ENCODE measurements at places on chromosomes 7 and 10.

- DNase-seq, result no peak
Observed at GRCh38 chr10:45249978-45250693, 65.3 kb downstream of the OR13A1 start.

DNA sequence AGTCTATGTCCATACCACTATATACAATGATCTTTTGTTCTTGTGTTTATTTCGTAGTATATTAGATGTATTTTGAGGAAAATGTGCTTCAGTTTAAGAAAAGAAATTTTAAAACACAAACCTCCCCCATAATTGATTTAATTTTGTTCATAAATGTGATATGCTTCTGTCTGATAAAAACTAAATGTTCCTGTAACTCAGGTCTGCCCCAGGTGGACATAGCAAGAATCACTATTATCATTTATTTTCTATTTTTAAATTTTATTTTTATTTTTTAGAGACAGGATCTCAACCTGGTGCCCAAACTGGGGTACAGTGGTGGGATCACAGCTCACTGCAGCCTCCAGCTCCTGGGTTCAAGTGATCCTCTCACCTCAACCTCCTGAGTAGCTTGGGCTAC lies 43.2 kb downstream of the BEND7 start:
- DNase-seq, result no peak

GRCh38 chr10:109114579-109114978 lies 808.7 kb downstream of the XPNPEP1 start:
- DNase-seq, result no peak

- no peak for DNase-seq
Observed at GRCh38 chr10:43906490-43906889, 257.8 kb upstream of the ZNF32 start.

DNA sequence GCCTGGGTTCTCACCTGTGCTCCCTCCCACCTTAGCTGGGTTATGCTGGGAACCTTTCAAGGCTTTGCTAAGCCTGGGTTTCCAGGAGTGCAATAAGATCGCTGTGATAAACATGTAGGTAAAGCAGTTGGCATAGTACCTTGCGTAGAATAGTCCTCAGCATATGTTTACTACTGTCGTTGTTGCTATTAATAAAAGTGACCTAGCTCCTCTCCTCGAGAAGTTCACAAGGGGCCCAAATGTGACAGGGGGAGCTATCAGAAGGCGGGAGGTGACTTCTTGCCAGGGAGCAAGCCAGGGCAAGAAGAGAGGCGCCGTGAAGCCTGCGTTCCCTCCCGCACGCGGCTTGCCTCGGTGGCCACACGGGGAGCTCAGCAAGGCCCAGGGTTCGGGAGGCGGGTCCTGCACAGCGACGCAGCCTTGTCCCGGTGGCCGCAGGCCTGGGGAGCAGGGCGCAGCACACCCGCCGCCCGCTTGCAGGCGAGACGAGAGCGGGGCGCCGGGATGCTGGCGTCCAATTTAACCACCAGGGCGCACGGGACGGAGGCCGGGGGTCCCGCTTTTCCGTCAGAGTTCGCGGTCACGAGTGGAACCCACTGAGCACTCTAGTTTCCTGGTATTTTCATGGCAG lies 106.2 kb downstream of the SNX10 start:
- DNase-seq, result no peak

- no peak for DNase-seq
Observed at GRCh38 chr10:122780391-122780790, 65.3 kb downstream of the CUZD1 start.

DNA sequence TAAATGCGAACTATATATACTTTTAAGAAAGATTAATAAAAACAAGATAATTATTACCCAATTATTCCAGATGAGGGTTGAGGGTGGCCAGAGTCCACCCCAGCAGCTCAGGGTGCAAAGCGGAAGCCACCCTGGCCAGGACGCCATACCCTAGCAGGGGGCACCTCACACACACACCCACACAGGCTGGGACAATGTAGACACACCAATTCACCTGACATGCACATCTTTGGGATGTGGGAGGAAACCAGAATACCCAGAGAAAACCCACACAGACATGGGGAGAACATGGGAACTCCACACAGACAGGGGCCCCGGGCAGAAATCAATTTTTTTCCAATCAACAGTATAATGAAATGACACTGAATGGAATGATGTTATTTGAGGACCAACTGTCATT lies 86.0 kb downstream of the RTKN2 start:
- DNase-seq, result no peak

- no peak for DNase-seq
Observed at GRCh38 chr7:144050093-144050492, 1.3 kb downstream of the OR2A5 start.

- DNase-seq, result no peak
Observed at GRCh38 chr7:10120936-10121335, 852.7 kb upstream of the PHF14 start.

- DNase-seq, result no peak
Observed at GRCh38 chr10:125775491-125776106, at the start of gene MMP21. Gene MMP21, minus strand, starts transcription at chr10:125775821. Its CDS starts 0 bp downstream, at chr10:125775821.

- DNase-seq, result no peak
Observed at GRCh38 chr7:33888166-33888565, 17.2 kb upstream of the BMPER start.

DNA sequence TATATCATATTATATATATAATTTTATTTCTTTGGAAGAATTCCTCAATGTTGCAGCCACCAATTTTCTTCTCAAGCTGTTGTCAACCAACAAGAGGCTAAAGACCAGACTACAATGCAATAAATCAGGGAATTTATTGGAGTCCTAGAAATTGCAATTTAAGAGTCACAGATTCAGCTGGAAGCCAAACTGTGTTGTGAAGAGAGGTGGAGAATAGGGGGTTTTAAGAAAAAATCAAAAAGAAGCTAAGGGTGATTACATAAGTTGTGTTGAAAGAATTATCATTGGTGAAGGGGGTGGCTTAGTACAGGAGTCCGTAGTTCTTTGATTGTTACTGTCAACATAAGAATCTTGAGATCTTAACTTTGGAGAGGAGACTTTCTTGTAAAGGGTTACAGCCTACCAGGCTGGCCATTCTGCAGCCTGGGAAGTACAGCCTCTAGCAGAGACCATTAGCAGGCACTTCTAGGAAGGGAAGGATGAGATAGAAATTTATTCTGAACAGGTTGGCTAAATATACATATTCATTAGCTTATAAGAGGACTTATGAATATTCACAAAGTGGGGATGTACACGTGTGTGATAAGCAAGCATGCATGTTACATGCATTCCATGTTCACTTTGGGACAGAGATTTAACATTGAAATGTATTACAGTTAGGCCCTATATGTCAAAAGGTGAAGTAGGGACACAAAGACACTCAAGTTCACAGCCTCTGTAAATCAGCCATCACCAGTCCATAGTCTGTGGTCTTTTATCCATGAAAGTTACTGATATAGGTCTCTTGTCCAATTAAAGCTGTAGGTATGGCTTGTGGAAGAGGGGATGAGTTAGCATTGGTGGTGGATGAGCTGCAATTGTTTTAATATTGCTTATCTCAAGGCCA lies 8.3 kb upstream of the TMEM168 start:
- no peak for DNase-seq

- no peak for DNase-seq
Observed at GRCh38 chr7:12032146-12032545, 178.9 kb upstream of the TMEM106B start.

DNA sequence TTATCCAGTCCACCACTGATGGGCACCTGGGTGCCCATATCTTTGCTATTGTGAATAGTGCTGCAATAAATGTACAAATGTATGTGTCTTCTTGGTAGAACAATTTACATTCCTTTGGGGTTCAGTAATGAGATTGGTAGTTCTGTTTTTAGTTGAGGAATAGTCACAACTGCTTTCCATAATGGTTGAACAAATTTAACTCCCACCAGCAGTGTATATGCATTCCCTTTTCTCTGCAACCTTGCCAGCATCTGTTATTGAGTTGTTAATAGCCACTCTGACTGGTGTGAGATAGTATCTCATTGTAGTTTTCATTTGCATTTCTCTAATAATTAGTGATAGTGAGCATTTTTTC lies 27.8 kb downstream of the COA1 start:
- no peak for DNase-seq

- DNase-seq, result no peak
Observed at GRCh38 chr7:37701769-37702168, 18.2 kb downstream of the GPR141 start.

- no peak for DNase-seq
Observed at GRCh38 chr7:71237945-71238344, 106.0 kb downstream of the GALNT17 start.

GRCh38 chr10:6333086-6333485 lies 130.4 kb downstream of the PFKFB3 start:
- no peak for DNase-seq

GRCh38 chr10:101358706-101359300 lies 4.8 kb downstream of the BTRC start:
- no peak for DNase-seq

GRCh38 chr7:96189129-96189820 lies 132.6 kb downstream of the SLC25A13 start:
- no peak for DNase-seq

- DNase-seq, result no peak
Observed at GRCh38 chr7:108805808-108806397, 236.2 kb downstream of the DNAJB9 start.

DNA sequence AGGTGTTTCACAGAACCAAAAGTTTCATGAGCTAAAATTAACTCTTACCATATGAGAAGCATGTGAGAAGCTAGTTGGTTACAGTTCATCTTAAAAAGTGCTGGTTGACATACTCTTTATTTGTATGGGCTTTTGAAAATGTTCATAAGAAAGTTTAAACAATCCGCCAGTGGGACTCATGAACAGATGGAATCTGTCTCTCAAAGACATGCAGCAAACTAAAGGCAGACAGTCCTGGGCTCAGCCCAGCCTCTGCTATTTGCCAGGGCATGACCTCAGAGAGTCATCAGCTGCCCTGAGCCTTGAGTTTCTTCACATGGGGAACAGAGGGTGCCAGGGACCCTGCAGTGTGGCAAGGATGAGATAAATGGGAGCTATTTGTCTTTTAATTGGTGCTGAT lies 3.2 kb downstream of the PYROXD2 start:
- DNase-seq, result no peak

GRCh38 chr7:40493609-40494051 lies 358.8 kb downstream of the SUGCT start:
- DNase-seq, result no peak

DNA sequence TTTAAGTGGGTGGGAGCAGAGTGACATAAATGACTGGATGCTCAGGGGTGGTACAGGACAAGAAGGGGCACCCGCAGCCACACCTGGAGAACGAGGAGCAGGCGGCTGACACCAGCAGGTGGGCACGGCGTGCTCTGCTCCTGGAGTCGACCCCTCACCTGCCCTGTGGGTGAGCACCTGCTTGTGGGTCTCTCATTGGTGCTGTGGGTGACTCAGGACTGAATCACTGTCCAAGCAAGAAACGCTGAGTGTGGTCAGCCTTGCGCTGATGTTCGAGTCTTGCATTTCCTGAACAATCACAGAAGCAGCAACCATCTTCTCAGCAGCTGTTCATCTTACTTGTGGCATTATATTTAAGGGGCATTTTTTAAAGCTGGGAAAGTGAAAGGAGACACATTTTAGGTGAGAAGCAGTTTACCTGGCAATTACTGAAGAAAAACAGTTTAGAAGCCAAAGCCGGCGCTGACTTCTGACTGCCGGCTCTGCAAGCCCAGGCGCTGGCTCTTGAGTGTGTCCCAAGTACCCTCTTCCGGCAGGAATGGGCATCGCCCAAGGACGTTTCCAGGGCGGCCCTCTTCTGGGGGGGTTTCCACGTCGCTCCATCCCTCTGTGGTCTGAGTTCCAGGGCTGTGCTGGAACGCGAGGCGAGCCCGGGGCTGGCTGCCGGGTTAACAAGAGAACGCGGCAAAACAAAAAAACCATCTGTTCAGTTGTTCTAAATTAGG lies 145.2 kb upstream of the PFKP start:
- no peak for DNase-seq

DNA sequence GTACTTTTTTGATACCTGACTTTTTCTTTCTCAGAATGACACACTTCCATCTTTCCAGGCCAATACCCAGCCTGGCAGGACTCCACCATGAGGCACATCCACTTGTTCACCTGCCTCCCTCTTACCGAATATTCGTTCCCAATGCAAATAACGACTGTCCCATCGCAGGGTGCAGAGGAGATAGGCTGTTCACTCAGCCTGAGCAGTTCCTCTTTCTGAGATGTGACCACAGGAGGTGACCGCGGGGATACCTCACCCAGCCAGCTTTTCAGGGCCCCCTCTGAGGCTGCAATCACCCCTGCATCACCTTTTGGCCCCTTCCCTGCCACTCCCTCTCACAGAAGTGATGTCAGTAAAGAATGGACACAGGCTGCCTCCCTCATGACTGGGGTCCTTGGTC lies 28.3 kb downstream of the PTPRN2 start:
- DNase-seq, result no peak

DNA sequence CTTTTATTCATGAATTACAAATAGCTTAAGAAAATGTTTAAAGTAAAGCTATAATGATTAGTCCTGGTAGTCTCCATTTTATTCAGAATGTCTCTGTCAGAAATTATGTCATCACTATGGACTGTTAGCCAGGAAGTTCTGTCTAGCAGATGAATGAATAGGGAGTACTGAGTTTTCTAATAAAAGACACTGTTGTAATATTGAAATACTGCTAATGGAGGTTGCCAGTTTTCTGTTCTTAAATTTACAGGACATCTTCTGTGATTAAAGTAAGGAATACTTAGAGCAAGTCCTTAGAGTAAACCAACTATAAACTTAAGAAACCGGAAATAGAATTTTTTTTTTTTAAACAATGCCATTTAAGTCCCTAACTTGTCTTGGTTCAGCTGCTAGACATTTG lies 309.8 kb downstream of the ADK start:
- no peak for DNase-seq

DNA sequence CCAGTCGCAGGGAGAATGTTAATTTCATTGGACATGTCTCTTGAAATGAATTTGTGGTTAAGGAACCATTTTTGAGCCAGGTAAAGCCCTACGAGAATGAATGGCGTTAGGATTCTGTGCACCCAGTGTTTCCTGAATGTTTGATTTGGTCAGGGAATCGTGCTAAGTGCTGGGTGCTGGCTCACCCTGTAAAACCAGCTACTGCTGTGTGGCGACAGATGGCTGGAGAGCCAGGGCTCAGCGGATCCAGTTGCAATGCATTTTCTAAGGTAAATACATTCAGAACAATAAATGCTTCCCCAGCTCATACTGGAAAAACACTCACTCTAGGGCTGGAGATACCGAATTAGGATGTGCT lies 355.5 kb downstream of the GLRX3 start:
- no peak for DNase-seq

- DNase-seq, result no peak
Observed at GRCh38 chr7:105875505-105875904, 894 bp downstream of the ATXN7L1 start.

Measured in thoracic aorta (tissue), 2 donors.